ENCODE measurements at places on chromosomes 2 and 18. TPM values are rescaled to one million over a fixed set of nuclear protein-coding genes. Genes with fewer than 3 reads are reported as not detected.

The GREB1 gene
- 1.5 TPM for polyA plus RNA-seq

DNA sequence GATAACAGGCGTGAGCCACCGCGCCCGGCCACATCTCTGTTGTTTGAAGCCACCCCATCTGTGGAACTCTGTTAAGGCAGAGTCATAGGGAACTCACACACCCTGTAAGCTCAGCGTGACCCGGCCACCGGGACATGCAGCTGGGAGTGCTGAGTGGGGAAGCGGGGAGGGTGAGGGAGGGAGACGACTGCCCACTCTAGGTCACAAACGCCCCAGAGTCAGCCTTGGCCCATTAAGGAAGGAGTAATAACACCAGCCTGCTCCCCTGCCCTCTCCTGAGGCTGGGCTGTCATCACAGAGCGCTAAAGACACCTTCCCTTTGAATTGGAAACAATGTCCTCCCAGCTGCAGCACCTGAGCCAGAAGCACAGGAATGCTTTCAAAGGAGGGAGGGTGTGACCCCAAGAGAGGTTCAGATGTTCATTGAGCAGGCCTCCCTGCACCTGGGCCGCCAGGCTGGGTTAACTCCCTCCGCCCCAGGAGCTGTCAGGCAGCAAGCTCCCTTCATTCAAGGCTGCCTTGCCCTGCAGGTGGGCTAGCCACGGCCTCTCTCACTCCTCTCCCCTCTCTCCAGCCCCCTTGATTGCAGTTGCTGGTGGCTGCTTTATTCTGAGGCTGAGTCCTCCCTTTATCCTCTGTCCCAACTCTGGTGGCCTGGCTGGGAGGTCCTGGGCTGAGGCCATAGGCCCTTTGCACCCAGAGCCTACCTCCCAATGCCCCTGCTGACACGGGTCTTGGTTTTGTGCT lies 77.2 kb upstream of the HPCAL1 start:
- H3K4me1 ChIP-seq: peaks cover 36% of the 10 kb centered on the region
- H3K27ac ChIP-seq: no peak overlapping the region
- no peaks in the 10 kb centered on the region for H3K27me3 ChIP-seq
- no peaks in the 10 kb centered on the region for H3K36me3 ChIP-seq
- no peak overlapping the region for H3K4me3 ChIP-seq

DNA sequence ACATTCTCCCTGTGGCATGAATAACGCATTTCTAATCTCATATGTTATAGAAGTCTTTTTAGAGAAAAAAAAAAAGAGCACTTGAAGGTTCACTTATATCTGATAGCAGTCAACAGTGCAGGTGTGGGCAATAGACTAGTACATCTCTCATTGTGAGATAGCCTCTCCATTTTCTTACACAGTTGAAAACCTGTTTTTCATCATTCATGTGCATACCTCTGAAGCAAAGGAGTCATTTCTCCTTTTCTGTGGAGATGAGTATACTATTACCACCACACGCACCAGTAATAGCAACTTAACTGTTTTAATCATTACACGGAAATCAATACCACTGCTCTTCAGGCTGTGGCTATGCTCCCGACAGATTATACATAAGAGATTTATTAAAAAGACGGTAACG lies 1653.3 kb upstream of the TMEFF2 start:
- no peak overlapping the region for H3K4me3 ChIP-seq
- no peak overlapping the region for H3K27ac ChIP-seq
- H3K36me3 ChIP-seq: no peaks in the 10 kb centered on the region
- H3K4me1 ChIP-seq: no peaks in the 10 kb centered on the region

DNA sequence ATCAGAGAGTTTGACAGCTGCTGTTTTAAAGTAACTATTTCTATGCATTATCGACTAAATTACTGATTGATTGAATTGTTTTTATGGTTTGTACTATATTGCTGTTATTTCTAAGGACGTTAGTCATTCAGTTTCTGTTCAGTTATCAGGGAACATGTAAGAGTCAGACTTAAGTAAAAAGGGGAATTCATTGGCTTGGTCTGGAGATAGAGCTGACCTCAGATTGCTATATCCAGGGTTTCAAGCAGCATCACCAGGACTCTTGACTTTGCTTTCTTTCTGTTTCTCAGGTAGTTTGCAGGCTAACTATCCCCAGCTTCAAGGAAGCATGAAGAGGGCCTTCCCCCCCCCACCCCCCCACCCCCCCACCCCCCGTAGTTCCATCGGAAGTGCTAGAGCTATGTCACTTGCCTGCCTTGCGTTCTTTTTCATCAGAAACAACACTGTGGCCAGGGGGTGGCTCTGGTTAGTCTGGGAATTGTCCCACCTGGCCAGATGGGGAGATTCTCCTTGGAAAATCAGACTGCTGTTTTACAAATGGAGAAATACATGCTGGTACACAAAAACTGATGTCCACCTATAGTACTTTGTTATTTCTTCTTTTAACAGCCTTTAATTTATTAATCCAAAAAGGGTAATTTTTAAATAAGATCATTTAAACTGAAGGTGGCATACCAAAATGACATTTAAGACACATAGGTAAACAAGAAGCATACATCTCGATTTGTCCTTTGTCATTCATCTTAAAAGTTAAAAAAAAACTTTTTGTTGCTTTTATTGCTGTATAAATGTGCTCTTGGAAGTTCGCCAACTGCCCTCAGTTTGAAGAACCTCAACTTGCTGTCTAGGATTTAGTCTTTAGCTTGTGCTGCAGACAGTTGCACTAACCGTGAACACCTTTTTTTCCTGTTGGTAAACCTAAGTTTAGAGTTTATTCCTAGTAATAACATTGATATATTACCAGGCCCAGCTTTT lies 9.4 kb downstream of the SMAD4 start:
- H3K27ac ChIP-seq: no peak overlapping the region
- H3K36me3 ChIP-seq: no peaks in the 10 kb centered on the region
- peaks cover 100% of the 10 kb centered on the region for H3K4me1 ChIP-seq
- peak; percentile 21 for DNase-seq
- no peak overlapping the region for H3K4me3 ChIP-seq

The ARHGEF4 gene
- 1.4 TPM for polyA plus RNA-seq

DNA sequence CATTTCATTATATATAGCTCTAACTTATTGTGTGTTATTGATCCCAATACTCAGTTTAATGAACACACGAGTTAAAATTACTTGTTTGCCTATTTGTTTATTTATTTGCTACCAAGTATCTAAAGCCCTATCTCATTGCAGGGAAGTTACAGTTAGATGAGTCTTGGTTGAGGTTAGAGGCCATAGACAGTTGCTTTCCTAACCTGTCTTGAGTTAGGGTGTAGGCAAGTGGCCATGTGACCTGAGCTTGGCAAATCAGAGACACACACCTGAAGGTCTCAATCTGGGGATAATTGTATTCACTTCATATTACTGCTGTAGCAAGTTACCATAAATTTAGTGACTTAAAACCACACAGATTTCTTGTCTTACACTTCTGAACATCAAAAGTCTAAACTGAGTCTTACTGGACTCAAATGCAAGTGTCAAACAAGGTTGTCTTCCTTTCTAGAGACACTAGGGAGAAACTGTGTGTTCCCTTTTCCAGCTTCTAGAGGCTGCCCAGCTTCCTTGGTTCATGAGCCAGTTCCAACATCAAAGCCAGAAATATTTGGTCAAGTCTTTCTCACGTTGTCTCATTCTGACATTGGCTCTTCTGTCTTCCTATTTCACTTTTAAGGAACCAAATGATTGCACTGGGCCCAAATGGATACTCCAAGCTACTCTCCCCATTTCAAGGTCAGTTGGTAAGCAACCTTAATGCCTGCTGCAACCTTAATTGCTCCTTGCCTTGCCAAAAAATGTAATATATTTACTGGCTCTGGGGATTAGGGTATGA lies 39.7 kb downstream of the COL3A1 start:
- no peaks in the 10 kb centered on the region for H3K27me3 ChIP-seq
- no peak for DNase-seq
- peak overlapping the region; percentile 56 for H3K27ac ChIP-seq
- H3K36me3 ChIP-seq: peaks cover 28% of the 10 kb centered on the region
- H3K4me1 ChIP-seq: no peaks in the 10 kb centered on the region

The CABYR gene
- polyA plus RNA-seq: 1.1 TPM

The ANKRD30B gene
- not detected for polyA plus RNA-seq

DNA sequence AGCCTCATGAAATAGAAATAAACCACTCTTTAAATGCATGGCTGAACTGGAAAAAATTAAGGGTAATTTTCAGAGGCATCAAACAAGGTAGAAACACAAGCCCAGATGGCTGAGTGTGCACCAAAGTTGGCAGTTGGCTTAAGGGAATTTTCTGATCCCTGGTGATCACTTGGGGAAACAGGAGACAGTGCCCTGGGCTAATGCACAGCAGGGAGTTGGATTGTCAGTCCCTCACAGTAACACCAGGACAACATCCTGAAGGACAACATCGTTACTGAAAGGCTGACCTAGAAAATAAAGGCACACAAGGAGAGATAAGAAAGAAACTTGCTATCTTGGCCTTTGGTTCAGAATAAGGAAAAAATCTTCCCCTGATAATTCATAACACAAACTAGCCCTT lies 417.0 kb downstream of the SLC4A3 start:
- H3K4me3 ChIP-seq: no peak overlapping the region
- no peak overlapping the region for H3K27ac ChIP-seq
- no peaks in the 10 kb centered on the region for H3K27me3 ChIP-seq
- no peaks in the 10 kb centered on the region for H3K4me1 ChIP-seq
- no peaks in the 10 kb centered on the region for H3K36me3 ChIP-seq
- DNase-seq: no peak

GRCh38 chr2:192696857-192697256 lies 502.1 kb upstream of the TMEFF2 start:
- H3K4me1 ChIP-seq: no peaks in the 10 kb centered on the region
- no peak for DNase-seq
- H3K27me3 ChIP-seq: no peaks in the 10 kb centered on the region
- no peak overlapping the region for H3K27ac ChIP-seq
- no peak overlapping the region for H3K4me3 ChIP-seq

GRCh38 chr2:210593166-210593565 lies 36.8 kb downstream of the CPS1 start:
- H3K36me3 ChIP-seq: no peaks in the 10 kb centered on the region
- H3K4me3 ChIP-seq: no peak overlapping the region
- H3K4me1 ChIP-seq: no peaks in the 10 kb centered on the region

Measured in stomach (tissue), 19 donors.